ENCODE measurements at places on chromosomes 16 and 17.
A peak's percentile ranks its signal among the peaks of the same experiment; 100 is the strongest.

GRCh38 chr16:84554627-84555328 is 50.3 kb upstream of the MEAK7 start:
- no peak for DNase-seq

GRCh38 chr16:89729293-89729692 is 8.0 kb downstream of the ZNF276 start:
- DNase-seq: no peak

- DNase-seq: no peak
Measured at GRCh38 chr17:67401598-67402504, 24.8 kb downstream of the PITPNC1 start.

DNA sequence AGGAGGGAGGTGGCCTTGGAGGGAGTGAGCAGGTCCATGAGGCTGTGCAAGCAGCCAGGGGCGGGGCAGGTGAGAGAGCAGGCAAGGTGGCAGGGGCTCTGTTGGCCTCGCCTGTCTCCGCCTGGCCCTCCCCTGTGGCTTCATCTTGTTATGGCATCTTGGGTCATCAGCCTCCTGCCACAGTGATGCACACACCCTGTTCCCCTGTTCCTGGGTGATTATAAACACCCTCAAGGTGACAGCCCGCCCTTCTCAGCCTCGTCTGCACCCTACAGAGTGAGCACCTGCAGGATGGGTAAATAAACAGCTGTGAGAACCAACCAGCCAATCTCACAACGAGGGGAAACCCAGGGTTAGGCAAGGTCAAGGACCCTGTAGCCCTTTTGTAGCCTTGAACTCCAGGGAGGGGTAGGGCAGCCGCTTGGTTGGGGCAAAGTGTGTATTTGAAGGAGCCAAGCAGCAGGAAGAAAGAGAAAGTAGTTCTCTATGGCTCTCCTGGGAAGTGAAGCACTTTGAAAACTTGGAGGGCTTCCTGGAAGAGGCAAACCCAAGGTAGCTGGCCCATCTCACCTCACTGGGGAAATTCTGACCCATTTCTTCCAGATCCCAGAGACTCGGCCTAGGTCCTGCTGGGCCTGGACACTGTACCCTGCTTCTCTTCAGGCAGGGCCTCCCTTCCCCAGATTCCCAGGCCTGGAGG is 60.6 kb downstream of the NT5M start:
- no peak for DNase-seq

DNA sequence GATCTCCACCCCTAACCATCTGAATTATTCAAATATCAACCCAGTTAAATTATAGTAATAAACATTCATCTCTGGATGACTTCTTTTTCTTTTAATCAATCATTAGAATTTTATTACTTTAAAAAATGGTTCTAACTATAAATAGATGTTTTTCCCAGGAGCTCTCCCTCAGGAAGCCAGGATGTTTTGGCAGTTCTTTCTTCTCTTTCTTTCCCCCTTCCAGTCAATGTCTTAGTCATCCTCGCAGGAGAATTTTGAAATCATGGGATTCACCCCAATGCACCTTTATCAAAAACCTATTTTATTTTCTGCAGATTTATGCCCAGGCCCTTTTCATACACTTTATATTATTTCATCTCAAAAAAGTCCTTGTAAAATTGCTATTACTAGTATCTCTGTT is 711.6 kb downstream of the CDH11 start:
- no peak for DNase-seq

- no peak for DNase-seq
Measured at GRCh38 chr17:77001487-77001886, 133.3 kb downstream of the MGAT5B start.

DNA sequence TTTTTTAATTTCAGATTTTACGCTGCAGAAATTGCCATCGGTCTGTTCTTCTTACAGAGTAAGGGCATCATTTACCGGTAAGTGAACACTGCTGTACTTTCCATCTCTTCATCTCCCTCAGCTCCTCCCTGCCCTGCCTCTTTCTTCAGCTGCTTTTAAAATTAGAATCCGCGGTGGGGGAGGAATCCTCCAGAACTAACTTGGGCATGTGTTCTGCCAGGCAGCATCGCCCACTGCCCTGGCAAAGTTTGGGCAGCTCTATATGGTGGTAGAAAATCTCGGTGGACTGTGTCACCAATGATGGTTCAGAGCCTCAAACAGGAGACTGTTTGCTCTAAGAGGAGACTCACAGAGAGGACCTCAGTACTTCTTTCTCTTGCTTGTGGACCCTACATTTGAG is 81.6 kb upstream of the CACNG3 start:
- DNase-seq: no peak

DNA sequence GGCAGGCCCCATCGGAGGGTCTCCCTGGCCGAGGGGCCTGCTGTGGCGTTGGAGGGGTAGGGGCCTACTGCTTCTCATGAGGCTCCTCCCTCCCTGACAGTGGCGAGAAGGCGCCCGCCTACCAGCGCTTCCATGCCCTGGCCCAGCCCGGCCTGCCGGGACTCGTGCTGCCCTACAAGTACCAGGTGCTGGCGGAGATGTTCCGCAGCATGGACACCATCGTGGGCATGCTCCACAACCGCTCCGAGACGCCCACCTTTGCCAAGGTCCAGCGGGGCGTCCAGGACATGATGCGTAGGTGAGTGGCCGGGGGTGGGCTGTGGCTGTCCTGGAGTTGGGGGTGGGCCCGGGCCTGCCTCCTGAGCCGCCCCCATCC is 1.7 kb downstream of the CDT1 start:
- no peak for DNase-seq

- peak; percentile 63 for DNase-seq
Measured at GRCh38 chr17:41648411-41649195, 24.2 kb upstream of the KRT17 start.

GRCh38 chr17:37736428-37736827 is 8.4 kb downstream of the HNF1B start:
- DNase-seq: no peak

DNA sequence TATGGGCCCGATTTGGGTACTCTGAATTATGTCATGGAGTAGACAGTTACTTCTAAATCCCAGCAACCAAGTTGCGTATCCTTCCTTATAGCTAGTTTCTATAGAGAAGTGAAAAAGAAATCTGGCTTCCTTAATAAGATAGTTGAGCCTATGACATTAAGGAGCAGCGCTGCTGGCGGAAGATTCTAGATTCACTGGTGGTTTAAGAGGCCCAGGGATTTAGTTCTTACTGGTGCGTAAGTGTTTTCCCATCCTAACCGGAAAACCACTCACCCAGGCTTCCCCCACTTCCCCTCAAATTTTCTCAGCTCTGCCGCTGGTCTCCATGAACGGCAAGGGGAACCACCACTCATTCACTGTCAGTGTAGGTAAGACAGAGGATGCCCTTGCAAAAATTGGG is 230.4 kb downstream of the CPPED1 start:
- DNase-seq: no peak

- no peak for DNase-seq
Measured at GRCh38 chr17:82816358-82816757, 23.5 kb downstream of the ZNF750 start.

- no peak for DNase-seq
Measured at GRCh38 chr16:77212741-77213541, 13.7 kb downstream of the SYCE1L start.

DNA sequence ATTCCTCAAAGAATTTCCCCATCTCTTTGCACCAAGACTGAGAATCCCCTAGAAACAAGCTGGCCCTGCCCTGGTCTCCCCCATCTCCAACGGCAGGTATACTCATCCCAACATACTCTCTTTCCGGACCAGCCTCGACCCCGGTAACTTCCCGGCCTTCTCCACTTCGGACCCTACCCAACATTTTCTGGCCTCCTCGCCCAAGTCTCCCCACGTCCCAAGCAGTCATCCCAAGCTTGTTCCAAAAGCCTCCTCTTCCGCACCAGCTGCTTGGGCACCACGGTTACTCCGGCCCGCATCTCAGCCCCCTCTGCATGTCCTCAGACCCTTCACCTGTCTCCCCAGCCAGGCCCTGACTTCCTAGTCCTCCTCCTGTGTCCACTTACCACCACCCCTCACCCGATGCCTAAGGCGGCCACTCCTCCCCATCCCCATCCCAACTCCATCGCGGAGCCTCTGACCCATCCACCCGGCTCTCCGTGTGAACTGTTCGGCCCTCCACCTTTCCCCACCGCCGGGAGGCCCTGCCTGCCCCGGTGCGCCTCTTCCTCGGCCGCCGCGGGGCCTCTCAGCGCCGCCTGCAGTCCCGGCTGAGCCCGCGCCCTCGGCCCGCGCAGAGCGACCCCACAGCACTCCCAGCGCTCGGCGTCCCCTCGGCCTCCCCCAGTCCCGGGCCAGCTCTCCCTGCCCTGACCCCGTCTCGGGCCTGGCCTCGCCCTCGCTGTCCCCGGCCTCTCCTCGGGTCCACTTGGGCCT is 994 bp downstream of the PITPNA start:
- no peak for DNase-seq

GRCh38 chr17:64491994-64492393 is 4.9 kb downstream of the POLG2 start:
- no peak for DNase-seq

GRCh38 chr17:79968116-79968515 is 67.6 kb downstream of the TBC1D16 start:
- DNase-seq: no peak

DNA sequence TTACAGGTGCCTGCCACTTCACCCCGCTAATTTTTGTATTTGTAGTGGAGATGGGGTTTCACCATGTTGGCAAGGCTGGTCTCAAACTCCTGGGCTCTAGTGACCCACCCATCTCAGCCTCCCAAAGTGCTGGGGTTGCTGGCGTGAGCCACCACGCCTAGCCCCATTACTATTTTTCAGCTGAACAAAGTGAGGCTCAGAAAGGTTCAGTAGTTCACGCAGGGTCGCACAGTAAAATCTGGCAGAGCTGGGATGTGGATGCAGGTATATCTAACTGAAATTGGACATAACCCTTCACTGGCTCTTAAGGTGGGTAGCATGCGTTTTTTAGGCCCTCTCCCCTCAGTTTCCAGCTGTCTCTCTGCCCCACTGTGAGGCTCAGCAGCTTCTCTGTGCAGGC is 7.2 kb downstream of the AQP8 start:
- DNase-seq: no peak

GRCh38 chr16:28538733-28539596 is at the start of gene NUPR1:
Gene NUPR1, minus strand, starts transcription at chr16:28538974. Its CDS starts 67 bp downstream, at chr16:28538907.
- DNase-seq: peak; percentile 72

DNA sequence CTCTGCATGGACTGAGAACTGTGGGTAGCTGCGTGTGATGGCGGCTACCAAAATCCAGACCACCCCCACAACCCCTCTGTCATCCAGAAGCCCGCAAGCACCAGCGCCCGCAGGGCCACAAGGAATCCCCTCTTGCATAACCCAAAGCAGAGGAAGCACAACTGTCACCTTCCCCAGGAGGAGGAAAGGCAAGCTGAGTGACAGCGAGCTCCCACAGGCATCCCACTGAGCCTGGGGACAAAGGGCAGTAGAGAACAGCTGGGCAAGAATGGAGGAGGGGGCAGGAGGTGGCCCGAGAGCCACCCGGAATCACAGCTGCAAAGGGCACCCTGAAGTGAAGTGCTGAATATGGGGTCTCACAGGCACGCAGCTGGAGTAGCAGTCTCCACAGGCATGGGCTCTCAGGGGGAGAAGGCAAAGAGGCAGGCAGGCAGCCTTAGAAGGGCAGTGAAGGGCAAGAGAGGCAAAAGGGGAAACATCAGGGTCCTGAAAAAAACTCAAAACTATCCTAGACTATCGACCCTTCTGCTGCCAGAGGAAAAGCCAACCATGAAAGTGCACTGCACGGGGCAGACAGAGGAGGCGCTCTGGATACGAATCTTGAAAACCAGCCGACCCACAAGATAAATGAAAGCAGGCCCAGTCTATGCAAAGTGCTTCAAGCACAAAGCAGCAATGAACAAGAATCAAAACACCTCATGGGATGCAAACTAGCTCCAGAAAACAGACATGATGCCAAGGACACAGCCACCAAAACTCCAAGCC is 17.1 kb downstream of the USP36 start:
- no peak for DNase-seq

GRCh38 chr16:85448557-85449190 is 164.4 kb upstream of the GSE1 start:
- DNase-seq: no peak

- DNase-seq: no peak
Measured at GRCh38 chr16:72896485-72897118, 151.3 kb downstream of the ZFHX3 start.

DNA sequence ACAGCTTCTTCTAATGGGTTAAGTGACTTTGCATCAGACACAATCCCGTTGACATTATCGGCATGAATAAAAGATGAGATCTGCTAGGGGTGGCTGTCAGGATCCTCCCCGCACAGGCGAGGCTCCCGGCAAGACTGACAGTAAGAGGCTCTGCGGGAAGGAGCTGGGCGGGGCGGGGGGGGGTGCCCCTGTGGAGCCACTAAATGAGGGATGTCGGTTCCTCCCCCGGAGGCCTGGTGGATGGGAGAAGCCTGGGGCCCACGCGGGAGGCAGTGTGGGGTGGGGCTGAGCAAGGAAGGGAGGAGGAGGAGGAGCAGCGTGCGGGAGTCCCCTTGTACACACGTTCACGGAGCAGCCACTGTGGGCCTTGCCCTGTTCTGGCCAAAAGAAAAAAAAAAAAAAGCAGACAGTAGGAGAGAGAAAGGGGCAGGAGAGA is 190.9 kb upstream of the GSE1 start:
- DNase-seq: no peak

GRCh38 chr17:81553616-81554181 is 1.5 kb upstream of the FAAP100 start:
- peak; percentile 88 for DNase-seq

GRCh38 chr17:13743906-13744305 is 142.2 kb upstream of the HS3ST3A1 start:
- DNase-seq: no peak

DNA sequence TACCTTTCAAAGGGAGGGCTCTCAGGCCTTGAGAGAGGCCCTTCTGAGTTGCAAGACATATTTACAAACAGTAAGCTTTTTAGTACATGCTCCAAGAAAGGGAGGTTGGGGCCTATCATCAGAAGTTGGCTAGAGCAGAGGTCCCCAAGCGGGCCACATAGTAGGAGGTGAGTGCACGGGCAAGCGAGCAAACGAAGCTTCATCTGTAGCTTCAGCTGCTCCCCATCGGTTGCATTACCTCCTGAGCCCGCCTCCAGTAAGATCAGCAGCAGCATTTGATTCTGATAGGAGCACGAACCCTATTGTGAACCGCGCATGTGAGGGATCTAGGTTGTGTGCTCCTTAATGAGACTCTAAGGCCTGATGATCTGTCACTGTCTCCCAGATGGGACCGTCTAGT is 26.2 kb downstream of the PRDM7 start:
- DNase-seq: no peak

- no peak for DNase-seq
Measured at GRCh38 chr17:65290056-65290455, 152.9 kb downstream of the RGS9 start.

DNA sequence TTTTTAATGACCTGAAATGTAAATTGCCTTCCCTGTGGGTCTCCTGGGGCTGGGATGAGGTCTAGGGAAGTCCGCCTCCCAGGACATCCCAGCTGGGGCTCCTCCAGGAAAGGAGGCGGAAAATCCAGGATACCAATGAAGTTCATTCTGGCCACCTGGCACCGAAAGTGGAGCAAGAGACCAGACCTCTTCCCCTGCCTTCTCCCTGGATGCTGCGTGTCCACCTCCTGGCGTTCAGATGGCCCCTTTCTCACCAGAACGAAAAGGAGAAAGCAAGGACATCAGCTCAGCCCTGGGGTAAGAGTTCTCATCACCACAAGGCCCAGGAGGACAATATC is 20.4 kb downstream of the RBFOX3 start:
- DNase-seq: no peak

- peak; percentile 59 for DNase-seq
Measured at GRCh38 chr16:24771132-24771778, 41.8 kb downstream of the TNRC6A start.

GRCh38 chr16:183005-183404 is 2.7 kb downstream of the HBQ1 start:
- DNase-seq: no peak
